SJCRH30 (cell line): ENCODE measurements at places on chromosomes 6 and 20.

GRCh38 chr6:27205375-27206278 lies 41.9 kb upstream of the PRSS16 start:
- no peak for DNase-seq

- no peak for DNase-seq
Observed at GRCh38 chr20:53734006-53734688, 140.5 kb upstream of the ZNF217 start.

DNA sequence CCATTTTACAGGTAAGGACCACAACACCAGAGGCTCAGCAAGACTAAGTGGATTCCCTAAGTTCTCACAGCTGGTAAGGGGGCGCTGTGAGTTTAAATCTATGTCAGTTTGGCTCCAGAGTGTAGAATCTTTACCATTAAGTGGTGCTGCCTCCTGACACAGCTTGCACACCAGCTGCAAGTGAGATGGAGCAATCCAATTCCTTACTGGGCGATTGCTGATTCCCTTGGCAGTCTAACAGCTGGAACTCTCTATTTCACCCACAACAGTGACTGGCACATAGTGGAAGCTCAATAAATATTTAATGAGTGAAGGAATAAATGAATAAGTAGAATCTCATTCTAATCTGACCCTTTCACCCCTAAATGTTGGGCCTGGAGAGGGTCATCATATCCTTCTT lies 176.7 kb downstream of the CLIC5 start:
- DNase-seq, result no peak

DNA sequence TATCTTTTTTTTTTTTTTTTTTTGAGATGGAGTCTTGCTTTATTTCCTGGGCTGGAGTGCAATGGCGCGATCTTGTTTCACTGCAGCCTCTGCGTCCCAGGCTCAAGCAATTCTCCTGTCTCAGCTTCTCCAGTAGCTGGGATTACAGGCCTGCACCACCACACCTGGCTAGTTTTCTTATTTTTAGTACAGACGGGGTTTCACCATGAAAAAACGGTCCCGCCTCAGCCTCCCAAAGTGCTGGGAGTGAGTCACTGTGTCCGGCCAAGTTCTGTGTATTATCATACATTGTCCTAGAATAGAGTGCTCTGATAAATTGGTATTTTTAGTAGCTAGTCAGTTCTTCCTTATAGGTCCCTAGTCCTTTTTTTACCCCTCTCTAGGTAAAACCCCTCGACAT lies 2.8 kb downstream of the SNRPC start:
- no peak for DNase-seq

- DNase-seq, result peak; percentile 68
Observed at GRCh38 chr6:17530321-17530835, 69.7 kb upstream of the FAM8A1 start.

- DNase-seq, result no peak
Observed at GRCh38 chr6:106529438-106529837, 99.9 kb downstream of the RTN4IP1 start.

- no peak for DNase-seq
Observed at GRCh38 chr6:157761926-157762325, 61.1 kb upstream of the SNX9 start.

- DNase-seq, result peak; percentile 80
Observed at GRCh38 chr6:15791448-15792181, 128.8 kb upstream of the DTNBP1 start.

GRCh38 chr20:52766645-52767435 lies 205.3 kb upstream of the TSHZ2 start:
- DNase-seq, result no peak

DNA sequence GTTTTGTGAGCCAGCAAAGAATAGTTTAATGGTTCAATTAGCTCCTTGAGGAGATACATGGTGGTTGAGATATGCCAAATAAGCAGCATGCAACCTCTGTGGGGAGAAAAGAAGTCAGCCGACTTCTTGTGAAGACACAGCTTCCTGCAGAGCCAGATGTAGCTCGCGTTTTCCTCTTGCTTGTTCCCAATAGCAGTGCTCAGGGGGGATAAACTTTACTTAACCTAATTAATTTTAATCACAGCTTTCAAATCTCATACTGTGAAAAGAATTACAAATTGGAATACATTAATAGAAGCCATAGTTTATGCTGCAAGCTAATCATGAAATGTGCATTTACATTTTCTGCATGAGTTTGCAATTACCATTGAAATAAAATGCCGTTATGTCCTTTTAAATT lies 106.2 kb downstream of the MAP3K7 start:
- no peak for DNase-seq

GRCh38 chr6:63263444-63263843 lies 52.2 kb downstream of the FKBP1C start:
- DNase-seq, result no peak
